Hepatocyte (in vitro differentiated cells): ENCODE measurements at places on chromosomes 5 and 9.
A peak's percentile ranks its signal among the peaks of the same experiment; 100 is the strongest.

- DNase-seq: no peak
Observed at GRCh38 chr9:104339692-104340091, 164.4 kb upstream of the OR13F1 start.

DNA sequence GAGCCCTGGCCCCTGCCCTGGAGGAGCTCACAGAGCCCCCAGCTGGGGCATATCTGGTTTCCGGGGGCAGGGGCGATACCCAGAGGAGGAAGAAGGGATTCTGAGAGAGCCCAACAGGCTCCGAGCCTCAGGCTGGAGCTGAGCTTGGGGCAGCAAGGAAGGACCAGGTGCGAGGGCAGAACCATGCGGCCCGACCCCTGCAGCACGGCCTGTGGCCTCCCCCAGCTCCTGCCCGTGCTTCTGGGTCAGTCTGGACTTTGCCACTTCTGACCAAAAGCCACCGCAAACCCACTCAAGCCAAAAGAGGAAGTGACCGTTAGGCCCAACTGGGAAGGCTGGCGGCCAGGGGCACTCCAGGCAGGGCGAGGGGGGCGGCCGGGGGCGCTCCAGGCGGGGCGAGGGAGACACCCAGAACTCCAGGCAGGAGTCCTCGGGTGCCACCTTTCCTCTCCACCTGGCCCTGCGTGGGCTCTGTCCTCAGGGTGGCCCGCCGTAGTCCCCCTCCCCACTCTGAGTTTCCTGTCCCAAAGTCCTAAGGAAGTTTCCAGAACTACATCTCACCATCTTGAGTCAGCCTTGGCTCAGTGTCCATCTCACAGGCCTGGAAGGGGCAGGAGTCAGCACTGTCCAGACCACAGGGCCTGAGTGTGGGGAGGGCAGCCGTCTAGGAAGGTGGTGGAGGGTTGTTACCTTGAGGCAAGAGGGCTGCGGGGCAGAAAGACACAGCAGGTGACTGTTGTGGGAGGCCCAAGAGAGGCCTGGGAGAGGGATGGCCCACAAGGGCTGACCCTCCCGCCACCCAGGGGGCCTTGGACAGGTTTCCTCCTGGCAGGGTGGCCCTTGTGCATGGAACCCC lies 946 bp upstream of the LTC4S start:
- no peak for DNase-seq

DNA sequence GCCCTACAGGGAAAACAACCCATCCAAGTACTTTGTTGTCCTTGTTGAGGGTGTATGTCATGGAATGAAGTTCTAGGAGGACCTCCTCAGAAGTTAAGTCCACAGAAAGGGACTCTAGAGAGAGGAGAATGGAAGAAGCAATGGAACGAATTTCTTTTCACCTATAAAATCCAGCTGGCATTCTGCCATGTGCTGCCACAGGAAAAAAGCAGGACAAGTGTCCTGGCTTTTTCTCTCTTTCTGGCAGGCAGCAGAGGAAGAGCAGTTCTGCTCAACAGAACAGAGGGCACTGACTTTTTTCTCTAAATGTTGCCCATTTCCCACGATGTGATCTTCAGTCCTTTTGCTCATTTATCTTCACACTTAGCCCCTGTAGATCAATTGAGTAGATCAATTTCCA lies 240.8 kb downstream of the MCTP1 start:
- DNase-seq: no peak

DNA sequence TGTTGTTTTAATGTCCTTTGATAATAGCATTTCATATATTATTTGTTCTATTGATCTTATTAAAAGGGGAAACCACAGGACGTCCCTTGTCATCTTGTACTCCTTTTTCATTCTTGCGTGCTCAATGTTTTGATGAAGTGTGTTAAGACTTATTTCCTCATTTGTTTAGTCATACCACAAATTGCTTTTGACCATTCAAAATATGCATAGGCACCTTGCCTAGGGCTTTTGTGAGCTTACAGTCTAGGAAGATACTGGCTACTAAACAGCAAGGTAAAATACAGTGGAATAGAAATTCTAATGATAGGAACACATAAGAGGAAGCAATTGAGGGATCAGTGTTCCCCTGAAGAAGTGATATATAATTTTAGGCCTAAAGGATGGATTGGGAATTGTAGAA lies 190.3 kb downstream of the WDR70 start:
- no peak for DNase-seq

GRCh38 chr5:51414516-51414915 lies 31.3 kb downstream of the ISL1 start:
- no peak for DNase-seq

DNA sequence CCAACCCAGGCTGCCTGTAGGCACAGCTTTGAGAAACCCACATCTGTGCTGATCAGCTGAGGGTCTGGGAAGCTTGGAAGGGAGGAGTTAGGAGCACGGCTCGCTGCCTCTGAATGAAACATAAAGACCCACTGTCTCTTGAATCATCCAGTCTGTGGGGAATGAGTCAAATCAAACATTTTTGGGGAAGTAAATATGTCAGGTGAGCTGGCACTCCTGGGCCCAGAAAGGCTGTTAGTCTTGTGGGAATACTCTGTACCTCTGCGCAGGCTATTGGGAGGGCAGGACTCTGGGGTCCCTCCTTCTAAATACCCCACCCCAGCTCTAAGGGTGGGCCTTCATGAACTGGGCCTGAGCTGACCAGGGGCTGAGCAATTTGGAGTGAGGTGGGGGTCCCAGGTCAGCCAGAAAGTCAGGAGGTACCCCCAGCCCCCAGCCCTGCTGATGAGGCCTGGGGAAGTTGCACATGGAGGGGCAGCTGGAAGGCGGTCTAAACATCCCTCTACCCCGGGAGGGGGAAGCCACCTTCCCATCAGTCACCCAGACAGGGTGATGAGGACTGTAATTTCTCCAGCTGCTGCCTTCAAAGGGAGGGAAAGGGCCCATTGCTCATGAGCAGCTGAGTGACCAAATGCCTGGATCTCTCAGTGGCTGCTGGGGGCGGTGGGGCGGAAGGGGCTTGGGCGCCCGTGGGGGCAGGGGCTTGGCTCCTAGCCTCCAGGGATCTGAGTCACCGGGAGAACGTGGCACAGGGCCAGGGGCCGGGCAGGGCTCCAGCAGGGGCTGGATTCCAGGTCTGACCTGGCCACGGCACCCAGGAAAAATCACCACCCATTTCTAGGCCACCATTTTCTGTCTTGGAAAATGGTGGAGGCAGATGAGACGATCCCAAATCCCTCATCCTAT lies 10.8 kb downstream of the FIBCD1 start:
- DNase-seq: peak; percentile 44

DNA sequence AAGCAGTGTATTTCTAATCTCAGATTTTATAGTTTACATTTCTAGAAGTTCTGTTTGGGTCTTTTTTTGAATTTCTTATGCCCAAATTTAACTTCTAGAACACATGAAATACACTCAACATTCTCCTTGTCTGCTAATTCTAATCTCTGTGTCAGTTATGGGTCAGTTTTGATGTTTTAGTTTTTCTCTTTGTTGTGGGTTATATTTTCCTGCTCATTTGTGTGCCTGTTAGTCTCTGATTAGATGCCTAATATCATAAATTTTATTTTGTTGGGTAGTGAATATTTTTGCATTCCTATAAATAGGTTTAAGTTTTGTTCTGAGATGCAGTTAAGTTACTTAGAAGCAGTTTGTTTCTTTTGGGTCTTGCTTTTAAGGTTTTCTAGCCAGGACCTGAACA lies 12.4 kb downstream of the LCP2 start:
- no peak for DNase-seq
